Stimulated activated CD4-positive, alpha-beta T cell treated with anti-CD3 and anti-CD28 coated beads, Interleukin-2, amount 100 ng/mL, for 4 hours (primary cell): ENCODE measurements at places on chromosomes 3 and 15.

DNA sequence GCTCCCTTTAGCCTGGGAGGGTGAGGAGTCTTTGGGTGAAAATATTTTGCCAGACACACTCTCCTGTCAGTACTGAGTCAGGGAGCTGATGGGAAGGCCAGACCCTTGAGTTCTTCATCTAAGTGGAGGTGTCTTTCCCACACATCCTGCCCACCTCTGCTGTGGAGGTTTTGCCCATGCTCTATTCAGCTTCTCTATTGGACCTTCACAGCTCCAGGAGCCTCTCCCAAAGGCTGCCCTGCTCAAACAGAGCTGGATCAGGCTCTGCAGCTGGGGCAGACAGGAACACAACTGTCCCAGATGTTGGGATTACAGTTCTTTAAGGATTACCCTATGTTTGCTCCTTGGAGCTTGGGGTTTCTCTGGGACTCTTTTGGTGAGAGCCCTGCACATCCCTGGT is 77.9 kb downstream of the SPSB4 start:
- DNase-seq = no peak

- no peak for DNase-seq
Measured at GRCh38 chr3:46943237-46944187, 33.0 kb downstream of the CCDC12 start.

GRCh38 chr15:60804551-60804950 is 325.6 kb upstream of the ICE2 start:
- no peak for DNase-seq

DNA sequence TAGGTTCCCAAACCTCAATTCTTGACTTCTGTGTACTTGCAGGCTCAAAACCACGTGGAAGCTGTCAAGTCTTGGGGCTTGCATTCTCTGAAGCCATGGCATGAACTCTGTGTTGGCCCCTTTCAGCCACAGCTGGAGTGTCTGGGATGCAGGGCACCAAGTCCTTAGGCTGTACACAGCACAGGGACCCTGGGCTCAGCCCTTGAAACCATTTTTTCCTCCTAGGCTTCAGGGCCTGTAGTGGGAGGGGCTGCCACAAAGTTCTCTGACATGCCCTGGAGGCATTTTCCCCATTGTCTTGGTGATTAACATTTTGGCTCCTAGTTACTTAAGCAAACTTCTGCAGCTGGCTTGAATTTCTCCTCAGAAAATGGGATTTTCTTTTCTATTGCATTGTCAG is 135.4 kb downstream of the ATG7 start:
- no peak for DNase-seq

- no peak for DNase-seq
Measured at GRCh38 chr3:37779289-37780152, 82.2 kb upstream of the CTDSPL start.

DNA sequence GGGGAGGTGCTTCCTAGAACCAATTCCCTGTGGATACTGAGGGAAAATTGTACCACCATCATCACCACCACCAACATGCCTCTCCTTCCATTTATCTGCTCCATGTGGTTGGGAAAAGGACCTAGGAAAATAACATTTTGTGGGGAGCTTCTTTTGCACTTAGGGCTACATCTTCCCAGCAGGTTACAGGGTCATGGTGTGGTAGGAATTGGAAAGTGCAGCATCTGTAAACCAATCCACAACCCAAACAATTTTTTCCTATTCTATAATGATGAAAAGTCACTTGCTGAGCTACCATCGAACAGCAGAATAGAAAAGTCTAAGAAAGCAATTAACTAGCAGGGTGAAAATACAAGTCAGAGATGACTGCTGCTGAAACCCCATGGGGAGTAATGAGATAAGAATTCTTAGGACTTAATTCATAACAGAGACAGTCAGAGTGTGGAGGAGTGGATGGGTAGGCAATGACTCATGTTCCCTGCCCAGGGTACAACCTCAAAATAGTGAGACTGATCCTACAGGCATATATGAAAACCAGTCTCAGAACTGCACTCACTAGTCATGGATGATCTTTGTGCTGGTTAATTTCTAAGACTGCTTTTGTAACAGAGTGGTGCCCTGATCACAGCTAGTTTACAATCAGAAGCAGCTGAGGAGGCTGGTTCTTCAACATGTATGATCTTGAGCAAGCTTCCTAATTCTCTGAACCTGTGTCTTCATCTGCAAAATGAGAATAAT is 38.1 kb upstream of the LEKR1 start:
- no peak for DNase-seq

DNA sequence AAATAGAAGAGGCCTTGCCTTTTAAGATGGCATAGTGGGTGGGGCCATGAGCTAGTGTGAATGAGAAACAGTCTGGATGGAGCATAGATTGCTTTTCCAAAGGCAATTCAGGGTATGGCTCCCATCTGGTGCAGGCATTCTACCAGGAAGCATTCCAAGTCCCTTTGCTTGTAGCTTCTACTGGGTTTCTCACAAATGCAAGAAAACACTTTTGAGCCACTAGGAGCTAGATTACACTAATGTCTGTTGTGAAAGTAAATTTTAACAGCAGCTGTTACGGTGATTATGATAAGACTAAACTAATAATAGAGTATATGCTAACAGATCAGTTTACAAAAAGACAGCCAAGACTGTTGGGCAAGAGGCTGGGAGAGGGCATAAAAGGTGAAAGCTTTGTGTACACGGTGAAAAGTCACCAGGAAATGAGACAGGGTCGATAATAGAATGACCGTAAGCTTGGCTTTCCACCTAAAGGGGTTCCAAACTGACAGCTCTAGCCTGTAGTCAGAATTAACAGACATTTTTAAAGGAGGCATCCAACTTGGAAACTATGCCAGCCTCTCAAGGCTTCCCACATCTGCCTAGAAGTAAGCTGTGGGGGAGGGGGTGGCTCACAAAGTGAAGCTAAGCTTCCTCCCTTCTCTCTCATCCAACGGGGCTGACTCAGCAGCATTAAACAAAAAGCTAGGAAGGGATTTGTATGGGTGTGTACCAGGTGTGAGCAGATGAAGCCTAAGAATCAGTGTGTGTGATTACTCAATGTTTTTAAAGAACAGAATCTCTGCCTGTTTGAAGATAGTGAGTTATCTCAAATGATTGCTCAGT is 61.1 kb upstream of the GPD1L start:
- DNase-seq = no peak

GRCh38 chr15:78750566-78750965 is 60.7 kb downstream of the ADAMTS7 start:
- no peak for DNase-seq

DNA sequence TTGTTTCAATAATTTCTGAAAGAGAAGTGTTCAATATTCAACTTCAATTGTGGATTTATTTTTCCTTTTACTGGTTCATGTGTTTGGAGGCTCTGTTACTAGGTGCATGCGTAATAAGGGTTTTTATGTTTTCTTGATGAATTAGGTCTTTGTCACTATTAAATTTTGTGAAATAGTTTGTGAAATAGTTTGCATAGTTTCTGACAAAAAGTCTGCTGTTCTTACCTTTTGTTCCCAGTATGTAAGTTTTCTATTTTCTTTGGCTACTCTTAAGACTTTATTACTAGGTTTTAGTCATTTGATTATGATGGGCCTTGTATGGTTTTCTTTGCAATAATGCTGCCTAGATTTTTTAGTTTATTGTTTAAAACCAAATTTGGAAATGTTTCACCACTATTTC is 38.0 kb downstream of the MEF2A start:
- DNase-seq = no peak

DNA sequence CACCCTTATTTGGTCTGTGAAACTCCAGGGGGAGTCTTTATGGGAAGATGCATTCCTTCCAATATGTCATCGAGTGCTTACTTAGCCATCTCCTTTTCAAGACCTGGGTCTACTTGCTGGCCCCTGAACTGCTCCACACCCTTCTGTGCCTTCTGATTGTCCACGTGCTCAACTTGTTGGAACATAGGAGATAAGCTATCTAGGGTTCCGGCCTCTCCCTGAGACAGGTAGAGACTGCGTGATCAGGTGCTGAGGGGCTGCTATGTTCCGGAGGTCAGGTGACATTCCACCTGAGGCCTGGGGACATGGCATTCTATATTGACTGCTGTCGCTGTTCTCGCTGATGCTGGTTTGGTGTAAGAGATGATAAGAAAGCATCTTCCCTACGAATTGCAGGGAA is 65.6 kb downstream of the ATP1B3 start:
- DNase-seq = no peak

DNA sequence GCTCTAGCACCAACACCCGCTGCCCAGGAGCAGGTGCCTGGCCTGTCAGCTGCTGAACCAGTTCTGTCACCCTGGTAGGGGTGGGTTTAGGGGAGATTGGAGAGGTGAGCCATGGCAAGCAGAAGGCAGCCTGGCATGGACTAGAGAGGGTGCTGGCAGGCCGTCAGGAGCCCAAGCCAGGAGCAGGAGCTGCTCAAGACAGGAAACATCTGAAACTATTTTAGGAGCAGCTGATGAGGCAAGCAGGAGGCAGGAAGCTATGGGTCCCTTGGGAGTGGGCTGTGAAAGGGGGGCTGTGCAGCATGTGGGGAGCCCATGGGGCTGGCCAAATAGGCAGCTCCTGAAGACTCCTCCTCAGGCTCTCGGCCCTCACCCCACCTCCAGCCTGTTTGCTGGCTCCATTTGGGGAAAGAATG is 2.3 kb downstream of the INKA1 start:
- DNase-seq = no peak

DNA sequence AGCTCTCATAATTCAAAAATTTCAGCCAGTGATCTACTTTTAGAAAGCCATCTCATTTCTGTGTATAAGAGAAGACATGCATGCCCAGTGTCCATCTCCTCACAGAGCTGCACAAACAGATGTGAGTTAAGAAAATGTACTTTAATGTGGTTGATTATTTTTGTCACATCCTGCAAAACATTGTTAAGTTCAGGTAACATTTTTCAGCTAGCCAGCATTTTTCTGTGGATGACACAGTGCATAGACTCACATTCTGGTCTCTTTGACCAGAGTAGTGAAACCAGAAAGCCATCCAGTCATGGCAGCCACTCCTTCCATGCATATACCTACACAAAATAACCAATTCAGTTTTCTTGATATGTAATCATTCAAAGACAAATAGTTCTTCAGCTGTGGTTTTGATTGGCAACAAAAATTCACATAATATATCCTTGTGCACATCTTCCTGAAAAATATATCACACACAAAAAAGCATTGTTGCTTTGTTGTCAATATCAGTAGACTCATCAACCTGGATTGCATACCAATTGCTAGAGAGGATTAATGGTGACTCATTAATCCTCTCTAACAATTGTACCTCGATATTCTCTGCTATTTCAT is 2.1 kb upstream of the PLSCR1 start:
- DNase-seq = no peak

- no peak for DNase-seq
Measured at GRCh38 chr3:186845756-186846155, 3.2 kb downstream of the ADIPOQ start.

DNA sequence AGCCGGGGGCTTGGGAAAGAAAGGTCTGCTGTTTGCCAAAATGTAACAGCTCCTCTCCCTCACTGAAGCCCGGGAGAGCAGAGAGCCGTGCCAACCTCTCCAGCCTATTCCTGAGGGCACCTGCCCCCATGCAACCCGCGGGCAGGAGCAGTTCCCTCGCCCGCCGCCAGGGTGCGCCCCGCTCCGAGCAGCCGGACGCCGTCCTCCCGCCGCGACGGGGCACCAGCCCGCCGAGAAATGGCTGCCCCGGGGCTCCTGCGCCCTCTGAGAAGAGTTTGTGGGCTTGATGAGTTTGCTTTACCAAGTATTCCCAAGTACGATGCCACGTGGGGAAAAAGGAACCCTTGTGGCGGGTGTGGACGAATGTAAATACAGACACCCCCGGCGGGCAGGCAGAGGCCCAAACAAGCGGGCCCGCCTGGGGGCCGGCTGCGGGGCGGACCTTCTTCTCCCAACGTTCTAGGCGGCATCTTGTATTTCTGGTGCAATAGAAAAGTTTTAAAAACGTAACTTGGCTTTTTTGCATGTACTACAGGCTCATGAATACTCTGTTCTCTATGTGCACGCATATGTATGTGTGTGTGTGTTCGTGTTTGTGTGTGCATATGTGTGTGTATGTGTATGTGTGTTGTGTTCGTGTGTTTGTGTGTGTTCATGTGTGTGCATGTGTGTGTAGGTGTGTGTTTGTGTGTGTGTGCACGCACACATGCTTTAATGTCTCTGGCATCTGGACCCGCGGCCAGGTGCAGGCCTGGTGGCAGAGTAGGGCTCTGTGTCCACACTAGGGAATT is 162.9 kb downstream of the CHSY1 start:
- DNase-seq = peak; percentile 70

- DNase-seq = no peak
Measured at GRCh38 chr3:57160076-57160764, 4.9 kb downstream of the IL17RD start.

GRCh38 chr3:42179110-42179725 is 86.8 kb downstream of the CCK start:
- no peak for DNase-seq

- DNase-seq = no peak
Measured at GRCh38 chr3:171443211-171443957, 16.8 kb downstream of the TNIK start.

- no peak for DNase-seq
Measured at GRCh38 chr15:75153087-75153486, 48.6 kb upstream of the C15orf39 start.

- DNase-seq = no peak
Measured at GRCh38 chr3:11076711-11077110, 77.6 kb upstream of the HRH1 start.

DNA sequence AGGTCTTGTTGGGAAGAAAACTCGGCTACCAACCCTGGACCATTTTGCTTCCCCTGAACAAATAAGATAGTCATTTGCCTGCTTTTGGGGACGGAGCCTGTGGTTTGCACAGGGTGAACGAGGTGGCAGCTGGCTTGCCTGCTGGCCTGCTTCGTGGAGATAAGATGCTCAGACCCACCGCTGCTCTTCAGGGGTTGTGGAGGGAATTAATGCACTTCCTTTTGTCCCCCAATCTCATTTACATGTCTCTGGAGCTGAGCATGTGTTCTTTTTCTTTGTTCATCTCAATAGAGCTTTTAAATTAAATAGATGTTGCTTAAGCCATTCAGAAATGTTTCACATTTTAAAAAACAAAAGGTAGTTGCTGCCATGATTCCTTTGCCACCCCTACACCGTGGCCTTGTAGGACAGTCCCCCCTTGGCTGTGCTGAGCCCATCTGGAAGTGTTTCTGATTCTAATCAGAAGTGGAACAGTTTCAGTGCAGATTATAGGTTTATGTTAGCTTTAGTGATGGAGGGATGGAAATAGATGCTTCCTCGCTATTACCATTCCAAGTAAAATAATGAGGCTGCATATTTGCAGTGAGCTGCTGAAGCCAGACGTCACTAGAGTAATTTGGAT is 25.6 kb downstream of the APBA2 start:
- no peak for DNase-seq

- no peak for DNase-seq
Measured at GRCh38 chr15:64634576-64635498, 140.6 kb downstream of the RBPMS2 start.

GRCh38 chr15:55676507-55676906 is 66.4 kb downstream of the PRTG start:
- no peak for DNase-seq

DNA sequence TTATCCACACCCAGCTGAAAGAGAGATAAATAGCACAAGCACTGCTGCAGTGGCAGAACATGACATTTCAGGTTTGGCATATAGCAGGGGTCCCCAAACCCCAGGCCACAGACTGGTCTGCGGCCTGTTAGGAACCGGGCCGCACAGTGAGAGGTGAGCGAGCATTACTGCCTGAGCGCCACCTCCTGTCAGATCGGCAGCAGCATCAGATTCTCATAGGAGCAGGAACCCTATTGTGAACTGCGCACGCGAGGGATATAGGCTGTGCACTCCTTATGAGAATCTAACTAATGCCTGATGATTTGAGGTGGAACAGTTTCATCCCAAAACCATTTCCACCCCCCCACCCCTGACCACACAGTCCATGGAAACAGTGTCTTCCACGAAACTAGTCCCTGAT is 54.6 kb downstream of the CCR4 start:
- no peak for DNase-seq

GRCh38 chr15:90860450-90860849 is 7.9 kb upstream of the FURIN start:
- no peak for DNase-seq
